ENCODE measurements at places on chromosomes 7 and 10.

GRCh38 chr10:86368046-86368445 lies 1.5 kb upstream of the GRID1 start:
- no peak for DNase-seq

GRCh38 chr10:102757323-102757722 lies 13.6 kb downstream of the WBP1L start:
- no peak for DNase-seq

GRCh38 chr7:3043544-3044371 lies at the start of gene CARD11:
TSS of gene CARD11 (minus strand) at chr7:3043867. CDS start at chr7:2958506, 85,361 bp downstream.
- peak; percentile 55 for DNase-seq

- DNase-seq = no peak
These were observed 45.2 kb downstream of the PNLIPRP3 start for GRCh38 chr10:116472891-116473290.

GRCh38 chr10:72392571-72392970 lies 37.9 kb upstream of the DNAJB12 start:
- DNase-seq = no peak

- no peak for DNase-seq
These were observed 147.9 kb downstream of the DGKB start for GRCh38 chr7:14754631-14755030.

DNA sequence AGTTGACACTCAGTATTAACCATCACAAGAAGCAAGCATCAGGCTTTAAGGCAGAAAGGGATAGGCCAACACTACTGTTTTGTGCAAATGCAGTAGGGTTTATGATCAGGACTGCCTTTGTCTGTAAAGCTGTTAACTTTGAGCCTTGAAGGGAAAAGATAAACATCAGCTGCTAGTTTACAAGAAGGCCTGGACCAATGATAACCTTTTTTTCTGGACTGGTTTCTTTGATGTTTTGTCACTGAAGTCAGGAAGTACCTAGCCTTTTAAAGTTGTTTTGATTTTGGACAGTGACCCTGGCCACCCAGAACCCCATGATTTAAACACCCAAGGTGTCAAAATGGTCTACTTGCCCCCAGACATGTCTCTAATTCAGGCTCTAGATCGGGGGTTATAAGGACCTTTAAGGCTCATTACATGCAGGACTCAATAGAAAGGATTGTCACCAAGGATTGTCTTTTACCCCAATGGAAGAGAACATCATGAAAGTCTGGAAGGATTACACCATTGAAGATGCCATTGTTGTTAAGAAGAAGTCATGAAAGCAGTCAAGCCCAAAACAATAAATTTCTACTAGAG lies 50.1 kb downstream of the CROT start:
- DNase-seq = no peak

GRCh38 chr7:10804770-10805169 lies 168.9 kb upstream of the PHF14 start:
- DNase-seq = no peak

DNA sequence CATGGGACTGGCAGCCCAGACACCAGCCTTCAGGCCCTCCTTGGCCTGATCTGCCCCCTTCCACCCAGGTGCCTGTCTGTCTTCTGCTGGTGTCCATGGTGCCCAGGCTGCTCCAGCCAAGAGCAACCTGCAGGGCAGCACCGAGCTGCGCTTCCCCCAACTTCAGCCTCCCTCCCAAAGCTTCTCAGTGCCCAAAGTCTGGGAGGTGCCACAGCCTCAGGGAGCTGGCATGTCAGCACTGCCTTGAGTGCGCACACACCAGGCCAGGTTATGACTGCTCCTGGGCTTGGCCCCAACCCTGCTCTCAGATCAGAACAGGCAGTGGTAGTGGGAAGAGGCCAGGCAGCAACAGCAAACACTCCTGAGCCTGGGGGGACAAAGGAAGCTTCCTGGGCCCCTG lies 304.6 kb upstream of the NRG3 start:
- DNase-seq = no peak

DNA sequence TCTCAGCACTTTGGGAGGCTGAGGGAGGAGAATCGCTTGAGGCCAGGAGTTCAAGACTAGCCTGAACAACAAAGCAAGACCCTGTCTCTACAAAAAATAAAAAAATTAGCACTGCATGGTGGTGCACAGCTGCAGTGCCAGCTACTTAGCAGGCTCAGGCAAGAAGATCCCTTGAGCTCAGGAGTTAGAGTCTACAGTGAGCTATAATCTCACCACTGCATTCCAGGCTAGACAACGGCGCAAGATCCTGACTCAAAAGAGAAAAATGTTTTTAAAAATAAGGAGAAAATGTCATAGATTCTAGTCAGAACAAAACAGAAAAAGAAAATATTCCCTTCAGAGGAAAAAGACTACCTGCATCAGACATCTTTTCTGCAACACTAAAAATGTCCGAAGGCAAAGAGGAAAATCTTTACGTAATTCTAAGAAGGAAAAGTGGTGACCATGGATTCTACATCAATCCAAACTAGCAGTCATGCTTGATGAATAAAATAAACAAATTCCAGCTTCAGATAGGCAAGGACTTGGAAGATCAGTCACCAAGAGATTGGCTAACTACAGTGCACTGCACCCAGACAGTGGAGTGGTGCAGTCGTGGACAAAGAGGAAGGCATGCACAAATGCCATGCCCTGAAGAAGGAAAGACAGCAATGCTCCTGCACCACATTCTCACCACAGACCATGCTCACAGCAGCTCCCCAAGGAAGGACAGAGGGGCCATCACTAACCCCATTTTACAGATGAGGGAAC lies 54.3 kb downstream of the ERCC6 start:
- DNase-seq = no peak

DNA sequence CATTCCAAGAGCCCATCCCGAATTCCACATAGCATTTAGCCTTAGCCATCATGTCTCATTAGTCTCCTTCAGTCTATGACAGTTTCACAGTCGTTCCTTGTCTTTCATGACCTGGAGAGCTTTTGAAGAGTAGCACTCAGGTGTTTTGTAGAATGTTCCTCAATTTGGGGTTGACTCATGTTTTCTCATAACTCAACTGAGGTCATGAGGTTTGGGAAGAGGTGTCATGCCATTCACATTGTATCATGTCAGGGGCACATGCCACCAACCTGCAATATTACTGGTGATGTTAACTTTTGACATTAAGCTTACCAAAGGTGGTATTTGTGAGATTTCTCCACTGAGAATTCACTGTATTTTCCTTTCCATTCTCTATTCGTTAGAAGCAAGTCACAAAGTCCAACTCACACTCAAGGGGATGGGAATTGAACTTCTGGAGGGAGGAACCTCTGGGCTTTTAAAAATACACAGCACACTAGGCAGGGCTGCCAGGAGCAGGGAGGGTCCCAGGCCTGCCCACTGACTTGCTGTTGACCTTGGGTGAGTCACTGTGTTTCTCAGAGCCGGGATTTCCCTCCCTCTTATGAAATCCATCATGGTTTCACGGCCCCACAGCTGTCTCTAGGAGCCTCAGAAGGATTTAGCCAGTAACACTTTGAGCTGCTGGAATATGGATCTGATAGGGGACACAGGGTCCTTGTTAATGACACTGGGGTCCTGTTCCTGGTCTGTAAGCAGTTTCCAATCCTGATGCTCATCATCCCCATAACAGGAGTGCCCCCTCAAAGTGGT lies 74.4 kb upstream of the TCF7L2 start:
- DNase-seq = no peak

GRCh38 chr10:373526-374309 lies 238.5 kb downstream of the ZMYND11 start:
- DNase-seq = no peak

- no peak for DNase-seq
These were observed 182.1 kb upstream of the CDC14C start for GRCh38 chr7:48742079-48742798.

DNA sequence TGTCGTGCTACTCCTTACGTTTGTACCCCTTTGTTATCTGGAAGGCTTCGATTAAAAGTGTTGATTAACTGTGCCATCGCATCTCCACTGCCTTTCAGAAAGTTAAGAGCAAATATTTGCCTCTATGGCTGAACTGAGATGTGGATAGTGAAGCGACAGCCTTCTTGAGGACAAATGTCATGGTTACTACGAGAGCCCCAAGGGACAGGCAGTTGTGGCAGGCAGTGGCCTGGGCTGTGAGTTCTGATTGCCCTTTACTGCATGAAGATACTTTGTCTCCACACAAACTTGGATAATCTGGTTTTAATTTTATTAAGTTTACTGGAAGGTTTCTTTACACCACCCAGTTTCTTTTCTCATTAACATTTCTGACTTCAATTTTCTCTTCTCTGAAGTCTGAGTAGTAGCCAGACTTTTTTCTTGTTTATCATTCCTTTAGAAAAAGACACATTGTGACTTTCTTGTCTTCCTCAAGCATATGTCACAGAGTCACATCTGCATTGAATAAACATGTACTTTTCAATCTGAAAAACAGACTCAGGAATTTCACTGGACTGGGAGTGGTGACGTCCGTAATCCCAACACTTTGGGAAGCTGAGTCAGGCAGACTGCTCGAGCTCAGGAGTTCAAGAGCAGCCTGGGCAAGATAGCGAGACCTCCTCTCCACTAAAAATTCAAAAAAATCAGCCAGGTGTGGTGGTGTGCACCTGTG lies 1.5 kb downstream of the TAS2R41 start:
- no peak for DNase-seq

DNA sequence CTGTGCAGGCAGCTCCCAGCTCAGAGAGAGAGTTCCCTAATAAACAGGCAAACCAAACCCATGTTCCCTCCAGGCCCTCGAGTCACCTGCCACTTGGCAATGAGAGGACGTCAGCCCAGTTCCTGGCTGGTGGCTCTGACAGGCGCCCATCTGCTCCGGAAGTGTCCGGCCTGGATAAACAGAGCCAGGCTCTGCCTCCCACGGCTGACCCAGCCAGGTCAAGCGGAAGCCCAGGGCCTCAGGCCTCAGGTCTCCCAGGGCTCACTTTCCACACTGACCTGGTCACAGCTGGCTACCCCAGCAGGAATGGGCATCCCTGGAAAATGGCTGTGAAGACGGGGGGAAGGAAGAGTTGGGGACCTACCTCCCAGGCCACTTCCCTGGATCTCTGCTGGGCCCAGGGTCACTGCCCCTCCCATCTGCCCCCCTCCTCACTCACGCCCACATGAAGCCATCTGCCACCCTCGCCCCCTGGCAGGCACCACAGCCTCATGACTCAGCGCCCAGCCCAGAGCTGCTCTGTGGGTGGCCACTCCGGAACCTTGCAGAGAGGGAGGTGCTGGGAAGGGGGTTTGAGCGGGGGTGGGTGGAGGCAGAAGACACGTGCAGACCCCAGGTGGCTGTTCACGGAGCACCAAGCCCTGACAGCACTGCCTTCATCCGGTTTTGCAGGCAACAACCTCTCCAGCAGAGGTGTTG lies 37.4 kb upstream of the DUSP5 start:
- DNase-seq = no peak

- no peak for DNase-seq
These were observed 26.8 kb downstream of the PRPF18 start for GRCh38 chr10:13613519-13613918.

GRCh38 chr10:43616697-43617370 lies 10.6 kb downstream of the ZNF485 start:
- no peak for DNase-seq

GRCh38 chr10:113095419-113096127 lies 145.5 kb downstream of the TCF7L2 start:
- DNase-seq = no peak

DNA sequence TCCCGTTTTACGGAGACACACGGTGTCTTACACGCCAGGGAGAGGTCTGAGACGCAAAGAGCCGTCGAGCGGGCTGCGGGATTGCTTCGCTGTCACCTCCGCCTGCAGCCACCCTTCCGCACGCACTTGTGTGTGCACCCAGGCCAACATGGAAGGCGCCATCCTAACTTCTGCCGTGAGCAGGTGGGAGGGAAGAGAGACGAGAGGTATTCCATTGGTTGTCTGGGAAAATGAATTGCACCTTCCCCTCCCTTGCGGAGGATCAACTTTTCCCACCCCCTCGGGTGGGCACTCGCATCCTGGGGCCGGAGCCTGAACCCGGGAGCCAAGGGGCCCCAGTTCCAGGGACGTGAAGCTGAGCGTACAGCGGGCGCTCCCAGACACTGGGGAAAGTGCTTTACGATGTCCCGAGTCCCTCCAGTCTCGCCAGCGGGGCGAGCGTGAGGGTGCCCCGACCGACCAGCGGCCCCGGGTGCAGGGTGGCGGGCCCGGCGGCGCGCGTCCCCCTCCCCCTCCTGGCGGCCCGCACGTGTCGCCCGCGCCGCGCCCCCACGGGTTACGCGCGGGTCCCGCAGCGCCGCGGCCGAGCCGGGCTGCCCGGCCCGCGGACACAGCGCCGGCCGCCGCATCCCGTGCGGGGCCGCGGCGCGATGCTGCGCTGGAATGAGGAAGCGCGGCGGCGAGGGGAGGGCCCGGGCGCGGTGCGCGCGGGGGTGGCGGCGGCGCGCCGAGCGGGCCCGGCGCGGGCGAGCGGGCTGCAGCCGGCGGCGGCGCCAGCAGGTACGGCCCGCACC lies 984 bp upstream of the IKZF1 start:
- DNase-seq = no peak

- DNase-seq = no peak
These were observed 61.2 kb downstream of the NEURL1 start for GRCh38 chr10:103554488-103555324.

DNA sequence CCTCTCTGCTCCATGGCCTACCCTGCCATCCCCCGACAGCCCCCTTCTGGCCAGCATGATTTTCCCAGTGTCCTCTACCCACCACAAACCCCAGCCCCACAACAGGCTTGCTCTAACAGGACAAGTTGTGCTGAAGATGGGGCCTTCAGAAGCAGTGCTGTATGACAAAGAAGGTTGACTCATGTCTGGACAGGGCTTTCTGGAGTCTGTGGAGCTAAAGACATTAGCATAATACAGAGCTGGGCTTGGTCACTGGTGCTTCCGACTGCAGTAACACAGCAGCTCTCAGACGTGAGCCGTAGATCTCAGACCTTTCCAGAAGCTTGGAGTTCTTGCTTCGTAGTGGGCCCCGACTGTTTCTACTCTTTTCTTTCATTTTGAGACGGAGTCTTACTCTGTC lies 100.5 kb downstream of the GTF2IRD1 start:
- no peak for DNase-seq

DNA sequence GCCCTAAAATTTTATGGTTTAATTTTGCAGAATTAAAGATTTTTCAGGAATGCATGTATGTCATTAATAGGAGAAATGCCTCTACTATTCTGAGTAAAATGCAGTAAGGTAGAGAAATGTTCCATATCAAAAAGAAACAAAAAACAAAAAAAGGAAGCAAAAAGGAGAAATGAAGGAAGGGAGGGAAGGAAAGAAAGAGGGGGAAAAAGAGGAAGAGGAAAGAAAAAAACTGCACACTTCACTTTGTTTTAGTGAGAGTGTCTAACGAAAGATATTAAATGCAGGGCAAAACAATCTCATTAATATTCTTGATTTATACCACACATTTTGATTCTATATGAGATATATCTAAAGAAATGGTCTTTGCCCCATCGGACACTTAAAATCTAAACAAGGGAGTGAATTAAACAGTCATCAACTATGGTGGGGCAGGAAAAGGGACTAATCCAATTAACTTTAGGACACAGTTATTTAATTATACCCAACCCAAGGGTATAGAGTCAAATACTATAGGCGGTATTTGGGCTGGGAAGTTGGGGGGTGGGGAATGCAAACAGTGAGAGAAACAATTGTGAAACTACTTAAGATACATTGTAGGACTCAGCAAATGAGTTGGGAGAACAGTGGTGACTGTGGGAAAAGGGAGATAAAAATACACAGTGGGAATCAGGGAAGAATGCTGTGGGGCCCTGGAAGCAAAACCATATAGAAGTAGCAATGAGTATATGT lies 27.0 kb downstream of the IMMP2L start:
- no peak for DNase-seq

GRCh38 chr7:17239683-17240521 lies 58.5 kb upstream of the AHR start:
- no peak for DNase-seq

- no peak for DNase-seq
These were observed 384.4 kb downstream of the TCERG1L start for GRCh38 chr10:130927157-130927556.

GRCh38 chr7:41994746-41995110 lies 242.3 kb downstream of the GLI3 start:
- DNase-seq = no peak

Measured in stimulated activated CD4-positive, alpha-beta T cell treated with anti-CD3 and anti-CD28 coated beads, Interleukin-12 subunit alpha, Interleukin-12 subunit beta, amount 100 ng/mL, for 24 hours (primary cell).